Adipocyte (in vitro differentiated cells): ENCODE measurements at places on chromosomes 3 and 15.

GRCh38 chr15:66390678-66391077, 4.0 kb downstream of the MAP2K1 start:
- no peak for DNase-seq

GRCh38 chr15:40155270-40155910, 5.5 kb upstream of the BUB1B start:
- no peak for DNase-seq

- DNase-seq: peak; percentile 60
Observed at GRCh38 chr15:76401285-76401684, 64.7 kb downstream of the ISL2 start.

DNA sequence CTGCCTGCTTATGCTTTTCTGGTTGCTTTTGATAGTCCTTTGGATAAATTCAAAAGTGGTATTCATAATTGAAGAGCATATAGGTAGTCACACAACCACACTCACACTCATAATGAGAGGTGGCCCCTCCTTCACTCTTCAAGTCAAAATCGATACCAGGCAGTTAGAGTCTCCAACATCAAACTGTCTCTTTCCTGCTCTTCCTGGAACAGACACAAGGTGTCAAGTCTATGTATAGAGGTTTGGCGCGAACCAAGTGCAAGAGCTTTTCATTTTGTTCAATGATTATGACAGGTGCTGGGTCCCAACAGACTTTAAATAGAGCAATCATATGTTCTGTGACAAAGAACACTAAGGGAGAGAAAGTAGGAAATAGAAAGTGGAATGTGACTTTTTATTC, 29.9 kb upstream of the RGMA start:
- DNase-seq: no peak

- DNase-seq: peak; percentile 93
Observed at GRCh38 chr3:25000971-25001591, 427.0 kb upstream of the RARB start.

DNA sequence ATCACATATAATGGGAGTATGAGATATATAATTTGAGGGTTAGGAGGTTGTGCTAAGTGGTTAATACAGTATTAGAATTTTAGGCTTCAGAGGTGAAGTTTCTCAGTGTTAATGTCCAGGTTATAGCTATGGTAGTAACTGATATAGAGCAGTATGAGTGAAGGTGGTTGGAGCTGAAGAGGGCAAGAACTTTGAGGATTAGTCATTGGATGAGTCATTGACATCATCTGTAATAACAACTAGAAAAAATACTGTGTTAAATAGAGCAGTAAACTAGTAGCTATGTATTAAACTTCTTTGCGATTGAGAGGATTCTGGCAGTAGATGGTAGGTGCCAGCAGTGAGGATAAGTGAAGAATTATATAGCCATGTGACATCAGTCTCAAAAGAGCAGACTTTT, 47.5 kb upstream of the EIF3J start:
- peak; percentile 65 for DNase-seq

DNA sequence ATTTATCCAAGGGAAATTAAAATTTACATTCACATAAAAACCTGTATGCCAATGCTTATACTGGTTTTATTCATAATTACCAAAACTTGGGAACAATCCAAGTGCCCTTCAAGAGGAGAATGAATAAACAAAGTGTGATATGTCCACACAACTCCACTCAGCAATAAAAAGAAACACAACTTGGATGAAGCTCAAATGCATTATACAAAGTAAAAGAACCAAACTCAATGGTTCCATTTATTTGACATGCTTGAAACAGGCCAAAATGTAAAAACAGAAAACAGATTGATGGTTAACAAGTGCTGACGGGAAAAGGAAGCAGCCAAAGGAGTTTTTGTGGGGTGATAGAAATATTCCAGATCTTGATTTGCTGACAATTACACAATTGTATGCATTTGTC, 23.5 kb downstream of the OCA2 start:
- no peak for DNase-seq

GRCh38 chr3:88440701-88441100, 290.9 kb downstream of the C3orf38 start:
- DNase-seq: no peak

DNA sequence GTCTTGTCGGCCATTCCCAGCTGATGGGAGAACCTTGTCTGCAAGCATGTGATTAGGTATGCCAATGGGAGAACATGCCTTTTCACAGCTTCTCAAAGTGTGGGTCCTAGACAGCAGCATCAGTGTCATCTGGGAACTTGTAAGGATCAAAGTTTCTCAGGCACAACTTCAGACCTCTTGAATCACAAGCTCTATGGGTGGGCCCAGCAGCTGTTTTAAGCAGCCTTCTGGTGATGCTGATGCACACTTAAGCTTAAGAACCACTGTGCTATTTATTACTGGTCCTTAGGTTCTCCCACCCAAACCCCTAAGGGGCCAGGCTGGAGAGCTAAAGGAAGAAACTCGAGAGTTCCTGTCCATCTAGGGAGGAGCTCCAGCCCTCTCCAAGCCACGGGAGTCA, 453.9 kb upstream of the PROK2 start:
- no peak for DNase-seq

GRCh38 chr3:190811775-190812480, 50.6 kb downstream of the GMNC start:
- DNase-seq: peak; percentile 89

DNA sequence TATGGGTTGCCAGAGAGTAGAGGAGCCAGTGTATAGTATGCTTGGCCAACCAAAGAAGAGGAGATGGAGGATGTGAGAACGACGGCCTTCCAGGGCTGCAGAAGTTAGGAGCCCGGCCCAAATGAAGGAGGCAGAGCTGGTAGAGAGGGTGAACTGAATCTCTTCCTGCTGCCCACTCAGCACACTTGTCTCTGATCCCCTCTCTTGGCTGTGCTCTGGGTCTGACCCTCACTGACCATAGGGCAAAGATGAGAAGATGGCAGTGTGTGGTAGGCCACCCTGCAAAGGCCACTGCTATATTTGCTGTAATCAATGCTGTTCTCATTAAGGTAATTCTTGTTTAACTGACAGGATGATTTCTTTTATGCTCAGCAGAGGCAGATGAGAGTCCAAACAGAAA, 256.0 kb downstream of the OCA2 start:
- DNase-seq: no peak

DNA sequence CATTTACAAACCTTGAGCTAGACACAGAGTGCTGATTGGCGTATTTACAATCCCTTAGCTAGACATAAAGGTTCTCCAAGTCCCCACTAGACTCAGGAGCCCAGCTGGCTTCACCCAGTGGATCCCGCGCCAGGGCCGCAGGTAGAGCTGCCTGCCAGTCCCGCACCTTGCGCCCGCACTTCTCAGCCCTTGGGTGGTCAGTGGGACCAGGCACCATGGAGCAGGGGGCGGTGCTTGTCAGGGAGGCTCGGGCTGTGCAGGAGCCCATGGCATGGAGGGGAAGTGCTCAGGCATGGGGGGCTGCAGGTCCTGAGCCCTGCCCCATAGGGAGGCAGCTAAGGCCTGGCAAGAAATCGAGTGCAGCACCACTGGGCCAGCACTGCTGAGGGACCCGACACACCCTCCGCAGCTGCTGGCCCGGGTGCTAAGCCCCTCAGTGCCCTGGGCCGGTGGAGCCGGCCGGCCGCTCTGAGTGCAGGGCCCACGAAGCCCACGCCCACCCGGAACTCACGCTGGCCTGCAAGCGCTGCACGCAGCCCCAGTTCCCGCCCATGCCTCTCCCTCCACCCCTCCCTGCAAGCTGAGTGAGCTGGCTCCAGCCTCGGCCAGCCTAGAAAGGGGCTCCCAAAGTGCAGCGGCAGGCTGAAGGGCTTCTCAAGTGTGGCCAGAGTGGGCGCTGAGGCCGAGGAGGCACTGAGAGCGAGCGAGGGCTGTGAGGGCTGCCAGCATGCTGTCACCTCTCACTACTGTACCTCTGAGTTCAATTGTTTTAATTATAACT, 1213.9 kb downstream of the OTOL1 start:
- no peak for DNase-seq
